Brain pericyte (primary cell): ENCODE measurements at places on chromosomes 6 and 20.

- DNase-seq: no peak
These were observed 88.9 kb downstream of the ZMYND8 start for GRCh38 chr20:47267621-47268020.

DNA sequence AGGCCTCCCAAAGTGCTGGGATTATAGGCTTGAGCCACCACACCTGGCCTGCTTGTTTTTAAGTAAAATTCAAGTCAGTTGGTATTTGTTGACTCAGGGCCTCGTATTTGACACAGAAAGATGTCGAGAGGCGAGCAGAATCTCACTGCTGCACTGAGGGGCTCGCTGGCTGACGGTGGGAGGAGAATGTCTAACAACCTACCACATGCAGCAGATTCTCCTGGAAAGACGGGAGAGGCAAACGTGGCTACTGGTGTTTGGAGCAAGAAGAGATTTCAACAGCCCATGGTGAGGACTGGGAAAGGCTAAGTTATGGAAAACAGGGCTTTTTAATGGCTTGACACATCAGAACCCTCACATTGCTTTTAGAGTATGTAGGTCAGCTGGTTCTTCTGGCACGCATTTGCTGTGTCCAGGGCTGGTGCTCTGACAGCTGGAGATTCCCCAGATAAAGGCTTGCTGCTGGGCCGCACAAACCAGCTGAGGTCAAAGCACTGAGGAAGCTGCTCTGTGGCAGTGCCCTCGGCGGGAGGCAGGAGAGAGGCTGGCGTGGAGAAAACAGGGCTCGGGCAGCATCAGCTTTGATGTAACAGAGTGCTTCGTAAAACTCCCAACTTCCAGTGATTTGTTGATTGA, 84.2 kb upstream of the FRMD1 start:
- no peak for DNase-seq

- no peak for DNase-seq
These were observed 61.5 kb upstream of the CD93 start for GRCh38 chr20:23147647-23147963.

- no peak for DNase-seq
These were observed 150.8 kb downstream of the COL21A1 start for GRCh38 chr6:56096541-56096940.

GRCh38 chr6:132750455-132751248, 7.1 kb downstream of the VNN2 start:
- no peak for DNase-seq

DNA sequence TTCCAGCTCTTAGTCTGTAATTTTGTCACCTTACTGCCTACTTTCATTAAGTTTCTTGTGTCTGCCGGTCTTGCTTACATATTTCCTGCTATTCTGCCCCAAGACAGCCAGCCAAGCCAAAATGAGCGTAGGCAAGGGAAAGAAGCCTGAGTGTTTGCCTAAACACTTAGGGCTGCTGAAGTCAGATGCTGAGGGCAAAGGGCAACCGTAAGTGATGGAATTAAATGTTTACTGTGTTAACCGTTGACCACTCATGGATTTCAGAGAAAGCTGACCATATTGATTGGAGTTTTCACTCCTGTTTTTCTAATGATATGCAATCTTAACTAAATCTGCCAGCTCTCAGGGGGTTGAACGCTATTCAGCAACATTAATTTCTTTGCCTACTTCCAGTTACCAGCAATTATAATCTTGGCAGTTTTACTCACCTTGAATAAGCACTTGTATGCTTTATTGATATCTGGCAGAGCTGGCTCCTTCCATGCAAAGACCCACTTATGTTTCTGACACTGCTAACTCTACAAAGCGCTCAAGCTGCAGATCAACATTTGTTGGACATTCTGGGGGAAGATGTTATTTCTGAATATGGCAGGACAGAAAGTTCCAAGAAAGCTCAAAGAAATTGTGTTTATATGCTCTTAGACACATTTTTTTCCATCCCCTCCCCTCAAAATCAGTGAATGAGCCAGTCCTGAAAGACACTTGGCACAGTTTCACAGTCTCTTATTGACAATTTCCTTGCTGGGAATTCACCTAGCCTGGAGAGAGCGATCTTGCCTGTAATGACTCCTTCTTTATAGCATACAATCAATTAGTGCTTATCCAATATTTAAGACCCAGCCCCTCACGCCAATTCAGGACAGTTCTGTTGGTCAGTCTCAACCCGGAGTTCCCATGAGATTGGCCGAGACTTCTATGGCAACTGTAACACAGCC, 183.8 kb downstream of the PLCB1 start:
- DNase-seq: no peak

- DNase-seq: no peak
These were observed 25.2 kb downstream of the SUMO4 start for GRCh38 chr6:149425224-149425623.

- no peak for DNase-seq
These were observed 46.9 kb upstream of the ARMC2 start for GRCh38 chr6:108801366-108801765.

DNA sequence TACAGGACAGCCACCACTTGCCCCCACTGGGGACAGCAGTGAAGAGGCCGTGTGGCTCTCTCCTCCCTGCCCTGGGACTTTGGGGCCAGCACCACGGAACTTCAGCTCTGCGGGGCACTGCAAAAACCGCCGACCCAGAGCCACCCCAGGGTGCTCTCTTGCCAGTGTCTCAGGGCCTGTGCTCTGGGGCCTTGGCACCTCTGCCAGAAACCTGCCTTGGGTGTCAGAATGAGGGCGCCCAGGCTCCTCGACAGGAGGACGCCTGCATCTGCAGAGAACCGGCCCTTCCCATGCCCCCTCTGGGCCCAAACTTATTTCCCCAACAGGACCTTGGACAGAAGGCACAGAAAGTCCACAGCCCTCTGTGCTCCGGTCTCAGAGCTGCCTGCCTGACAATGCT, 77.2 kb upstream of the MPC1 start:
- DNase-seq: no peak

GRCh38 chr6:14858808-14859207, 387.1 kb upstream of the JARID2 start:
- DNase-seq: no peak

- DNase-seq: no peak
These were observed 366.1 kb downstream of the UTRN start for GRCh38 chr6:144651234-144651633.

DNA sequence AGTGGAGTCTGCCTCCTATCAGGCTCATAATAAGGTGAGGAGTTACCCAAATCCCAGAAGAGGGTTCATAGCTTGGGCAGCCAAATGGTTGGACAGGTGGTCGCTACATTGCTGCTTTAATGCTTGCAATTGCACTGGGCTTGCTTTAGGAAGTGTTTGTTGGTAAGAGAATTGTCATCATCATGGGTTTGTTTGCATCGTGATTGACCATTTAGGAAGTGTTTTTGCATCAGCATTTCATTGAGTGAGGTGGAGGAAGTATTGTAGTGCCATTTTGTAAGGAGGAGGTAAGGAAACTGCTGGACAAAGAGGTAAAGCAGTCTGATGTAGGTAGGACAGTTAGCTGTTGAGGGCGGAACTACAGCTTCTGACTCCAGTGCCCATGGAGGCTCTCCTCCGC, 101.5 kb downstream of the ARID1B start:
- no peak for DNase-seq

DNA sequence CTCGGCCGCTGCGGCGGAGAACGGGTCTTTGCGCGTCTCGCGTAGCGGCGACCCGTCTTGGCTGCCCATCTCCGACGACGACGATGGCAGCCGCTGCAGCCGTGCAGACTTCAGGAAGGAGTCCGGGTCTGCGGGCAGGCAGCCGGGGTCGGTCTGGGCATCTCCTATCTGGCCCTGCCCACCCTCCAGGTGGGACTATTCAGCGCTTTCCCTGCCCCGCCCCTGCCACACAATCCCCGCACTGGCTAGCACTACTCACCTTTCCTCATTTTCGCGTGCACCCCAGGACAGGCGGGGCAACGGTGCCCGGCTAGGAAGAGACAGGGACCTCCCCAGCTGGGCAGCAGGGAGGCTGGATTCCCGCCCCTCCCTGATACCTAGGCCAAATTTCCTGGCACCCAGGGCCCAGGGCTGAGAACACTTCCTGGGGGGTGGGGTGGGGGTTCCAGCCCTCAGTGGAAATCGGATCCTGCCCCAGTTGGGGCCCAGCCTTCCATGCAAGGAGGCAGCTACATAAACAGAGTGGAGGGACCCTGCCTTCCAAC, 9.2 kb downstream of the GGT7 start:
- DNase-seq: no peak

- DNase-seq: no peak
These were observed 453.6 kb downstream of the COL12A1 start for GRCh38 chr6:74752303-74752702.

- DNase-seq: no peak
These were observed 15.8 kb upstream of the DEK start for GRCh38 chr6:18280084-18280483.

DNA sequence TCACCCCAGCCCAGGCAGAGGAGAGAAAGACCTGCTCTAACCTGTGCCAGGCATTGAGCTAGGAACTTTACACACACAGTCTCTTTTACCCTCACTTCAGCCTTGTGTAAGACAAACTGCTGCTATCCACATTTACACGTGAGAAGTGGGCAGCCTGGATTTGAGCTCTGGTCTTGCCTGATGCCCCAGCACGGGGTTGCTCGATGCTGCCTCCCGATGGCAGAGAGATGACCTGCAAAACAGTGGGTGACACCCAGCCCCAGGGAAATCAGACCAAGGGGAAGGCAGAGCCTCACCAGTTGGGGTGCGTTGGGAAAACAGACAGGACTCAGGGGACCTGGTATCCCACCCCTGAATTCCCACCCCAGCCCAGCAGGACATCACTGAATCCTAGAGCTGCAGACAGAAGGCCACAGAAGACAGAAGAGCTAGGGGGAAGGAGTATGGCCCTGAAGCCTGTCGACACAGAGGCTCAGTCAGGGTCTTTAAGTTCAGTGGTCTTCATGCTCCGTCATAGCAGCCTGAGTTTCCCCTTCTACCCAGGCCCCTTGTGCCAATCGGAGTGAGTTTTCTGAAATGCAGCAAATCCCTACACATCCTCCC, 990 bp downstream of the BPI start:
- DNase-seq: no peak

DNA sequence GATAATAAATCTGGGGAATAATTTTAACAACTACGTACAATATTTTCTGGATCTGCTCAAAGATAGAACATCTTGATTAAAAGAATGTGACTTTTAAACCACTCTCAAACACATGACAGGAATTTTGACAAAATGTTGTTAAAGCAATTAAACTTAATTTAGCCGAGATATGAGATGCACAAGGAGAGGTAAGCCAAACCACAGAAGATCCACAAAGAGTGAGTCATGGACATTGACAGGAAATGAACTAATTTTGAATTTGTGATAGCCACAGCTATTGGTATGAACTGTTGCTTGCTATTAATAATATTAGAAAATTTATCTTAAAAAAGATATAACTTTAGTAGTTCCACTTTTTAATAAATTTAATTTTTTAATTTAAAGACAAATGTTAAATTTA, 27.8 kb upstream of the VGLL2 start:
- no peak for DNase-seq

GRCh38 chr20:61895016-61895415, 170.7 kb downstream of the TAF4 start:
- DNase-seq: no peak

- DNase-seq: no peak
These were observed at the start of gene AKAP12 for GRCh38 chr6:151239603-151240035. AKAP12 (plus strand) TSS chr6:151239967; CDS start chr6:151240563, 596 bp downstream.

- no peak for DNase-seq
These were observed 1.7 kb downstream of the HLA-DOB start for GRCh38 chr6:32815115-32815514.

- no peak for DNase-seq
These were observed 82.7 kb upstream of the FOXC1 start for GRCh38 chr6:1527073-1527457.

DNA sequence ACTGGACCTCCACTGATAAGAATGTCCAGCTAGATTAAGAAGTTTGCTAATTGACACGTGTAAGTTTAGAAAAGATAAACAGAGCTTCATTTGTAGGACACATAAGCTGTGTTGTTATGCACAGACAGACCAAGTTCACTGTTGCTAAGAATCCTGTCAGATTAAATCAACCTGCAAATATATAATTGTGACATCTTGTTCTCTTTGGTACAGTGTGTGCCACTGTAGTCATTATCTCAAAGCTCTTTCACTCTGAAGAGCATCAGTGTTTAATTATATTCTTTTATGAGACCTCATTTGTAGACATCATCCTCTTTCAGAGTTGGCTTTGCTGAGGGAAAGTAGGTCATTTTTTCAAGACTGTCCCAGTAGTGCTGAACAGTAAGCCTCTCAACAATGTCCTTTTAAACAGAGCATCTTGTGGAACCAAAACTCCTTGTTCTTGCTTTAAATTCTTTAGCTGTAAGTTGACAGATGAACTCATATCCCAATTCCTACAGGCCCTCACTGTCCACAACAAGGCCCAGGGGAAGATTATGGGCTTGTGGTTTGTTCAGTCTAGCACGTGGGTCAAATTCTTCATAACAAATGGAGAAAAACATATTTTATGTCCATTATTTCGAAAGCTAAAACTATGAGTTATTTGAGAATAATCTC, 252.4 kb downstream of the HDGFL1 start:
- DNase-seq: no peak

DNA sequence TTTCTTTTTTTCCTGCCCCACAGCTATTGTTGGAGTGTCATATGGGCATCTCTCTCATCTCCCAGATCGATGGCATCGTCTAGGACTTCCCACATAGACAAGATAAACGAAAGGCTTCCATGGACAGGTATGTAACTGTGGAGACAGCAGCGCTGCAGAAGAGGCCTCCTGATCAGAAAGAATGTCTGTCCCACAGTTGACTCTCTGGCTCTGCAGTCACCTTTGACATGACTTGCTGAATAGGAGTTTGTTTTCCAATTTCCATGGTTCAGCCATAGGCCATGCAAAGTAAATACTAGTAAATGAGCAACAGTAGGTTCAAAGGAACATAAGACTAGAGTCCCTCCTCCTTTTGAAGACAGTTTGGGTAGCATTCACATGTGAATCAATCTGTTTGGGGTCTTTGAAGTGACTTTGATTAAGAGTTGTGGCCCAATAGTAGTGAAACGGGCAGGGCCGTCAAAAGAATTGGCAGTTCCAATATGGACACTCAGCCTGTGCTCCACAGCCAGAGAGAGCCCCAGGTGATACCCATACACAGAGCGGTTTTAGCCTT, 134.7 kb upstream of the IFNGR1 start:
- DNase-seq: no peak

- no peak for DNase-seq
These were observed 1.4 kb downstream of the C6orf132 start for GRCh38 chr6:42140756-42141602.
